Stimulated activated CD4-positive, alpha-beta T cell treated with anti-CD3 and anti-CD28 coated beads, Interleukin-2, amount 100 ng/mL, for 24 hours (primary cell): ENCODE measurements at places on chromosomes 4 and X.

- DNase-seq = no peak
Observed at GRCh38 chr4:10072420-10073017, 44.1 kb downstream of the WDR1 start.

- no peak for DNase-seq
Observed at GRCh38 chr4:13783800-13784411, 156.4 kb upstream of the BOD1L1 start.

DNA sequence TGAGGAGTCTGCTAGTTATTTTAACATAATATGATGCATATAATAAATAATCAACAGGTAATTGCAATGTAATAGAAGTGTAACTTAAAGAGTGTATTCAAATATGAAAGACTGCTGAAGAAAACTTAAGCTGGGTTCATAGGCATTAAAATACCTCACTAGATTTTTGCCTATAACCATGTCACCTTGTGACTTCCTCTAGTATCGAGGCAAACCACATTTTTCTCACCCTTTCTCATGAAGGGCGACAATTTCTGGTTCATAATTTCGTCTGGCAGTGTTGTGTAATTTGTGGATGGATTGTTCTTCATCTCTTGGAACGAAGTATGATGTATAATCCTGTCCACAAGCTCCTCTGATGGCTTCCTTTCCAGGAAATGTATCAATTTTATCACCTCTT, 16.0 kb downstream of the SULT1E1 start:
- no peak for DNase-seq

DNA sequence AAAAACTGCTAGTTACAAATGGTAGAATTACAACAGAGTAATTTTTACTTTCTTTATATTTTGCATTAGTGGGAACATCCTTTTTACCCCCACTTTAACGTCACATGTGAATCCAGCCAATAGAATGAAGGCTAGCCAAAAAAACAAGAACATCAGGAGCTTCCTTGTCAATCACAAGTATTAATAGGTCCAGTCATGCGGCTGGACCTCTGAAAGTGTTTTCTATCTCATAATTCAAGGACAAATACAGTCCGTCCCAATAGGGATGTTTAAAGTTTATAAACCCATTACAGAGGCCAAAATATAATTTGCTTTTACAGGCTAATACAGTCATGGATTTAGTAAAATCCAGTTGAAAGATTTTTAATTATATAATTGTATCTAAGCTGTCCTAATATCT, 110.7 kb downstream of the APBB2 start:
- DNase-seq = no peak

DNA sequence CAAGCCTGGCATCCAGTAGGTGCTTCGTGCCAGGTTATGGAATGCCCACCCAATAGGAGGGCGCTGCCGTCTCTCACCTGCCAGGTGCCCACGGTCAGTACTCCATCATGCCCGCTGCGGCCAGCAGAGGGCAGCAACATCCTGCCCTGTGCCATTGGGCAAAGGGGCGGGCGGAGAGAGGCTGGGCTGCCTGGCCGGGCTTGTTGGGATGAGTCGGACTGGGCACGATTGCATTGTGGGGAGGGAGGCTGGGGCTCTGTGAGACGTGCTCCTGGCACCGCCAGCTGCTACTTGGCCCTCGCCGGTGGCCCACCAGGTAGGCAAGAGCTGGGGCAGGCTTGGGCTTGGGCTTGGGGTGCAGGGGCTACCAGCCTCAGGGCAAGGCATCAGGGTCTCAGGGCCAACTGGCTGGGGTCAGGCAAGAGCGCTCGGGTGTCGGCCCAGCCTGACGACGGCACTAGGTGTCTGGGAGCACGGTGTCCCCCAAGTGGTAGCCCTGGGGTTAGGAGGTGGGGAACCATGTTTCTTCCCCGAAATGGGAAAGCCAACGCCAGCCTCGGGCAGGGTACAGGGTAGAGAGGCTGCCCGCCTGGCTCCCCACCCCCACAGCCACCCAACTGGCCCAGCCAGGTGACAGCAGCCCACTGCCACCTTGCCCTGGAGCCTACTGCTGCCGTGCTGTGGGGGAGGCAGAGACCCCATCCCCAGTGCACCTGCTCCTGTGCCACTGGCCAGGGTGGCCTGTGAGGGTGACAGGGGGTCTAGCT, at the start of gene PLXNB3:
TSS of gene PLXNB3 (plus strand) at position 261 of the 767 bp plus-strand sequence. CDS start 1,287 bp downstream, outside the sequence.
- DNase-seq = peak; percentile 78

- no peak for DNase-seq
Observed at GRCh38 chr4:77002321-77003107, 53.0 kb downstream of the SEPTIN11 start.

DNA sequence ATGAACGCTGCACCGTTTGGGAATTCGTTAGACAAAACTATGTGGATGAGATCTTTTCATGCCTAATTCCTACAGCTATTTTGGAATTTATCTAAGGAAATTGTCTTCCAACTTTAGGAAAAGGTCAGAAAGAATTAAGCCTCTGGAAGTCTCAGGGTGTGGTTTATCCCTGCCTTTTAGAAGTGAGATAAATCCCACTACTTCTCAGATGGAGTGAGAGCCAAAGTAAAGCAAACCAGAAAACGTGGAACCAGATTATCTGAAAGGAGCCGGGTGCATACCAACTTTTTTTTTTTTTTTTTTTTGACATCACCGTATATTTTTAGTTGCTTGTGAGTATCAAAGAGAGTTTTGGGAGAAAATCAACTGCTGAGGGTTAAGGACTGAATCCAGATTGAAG, 79.6 kb downstream of the VCX2 start:
- no peak for DNase-seq

DNA sequence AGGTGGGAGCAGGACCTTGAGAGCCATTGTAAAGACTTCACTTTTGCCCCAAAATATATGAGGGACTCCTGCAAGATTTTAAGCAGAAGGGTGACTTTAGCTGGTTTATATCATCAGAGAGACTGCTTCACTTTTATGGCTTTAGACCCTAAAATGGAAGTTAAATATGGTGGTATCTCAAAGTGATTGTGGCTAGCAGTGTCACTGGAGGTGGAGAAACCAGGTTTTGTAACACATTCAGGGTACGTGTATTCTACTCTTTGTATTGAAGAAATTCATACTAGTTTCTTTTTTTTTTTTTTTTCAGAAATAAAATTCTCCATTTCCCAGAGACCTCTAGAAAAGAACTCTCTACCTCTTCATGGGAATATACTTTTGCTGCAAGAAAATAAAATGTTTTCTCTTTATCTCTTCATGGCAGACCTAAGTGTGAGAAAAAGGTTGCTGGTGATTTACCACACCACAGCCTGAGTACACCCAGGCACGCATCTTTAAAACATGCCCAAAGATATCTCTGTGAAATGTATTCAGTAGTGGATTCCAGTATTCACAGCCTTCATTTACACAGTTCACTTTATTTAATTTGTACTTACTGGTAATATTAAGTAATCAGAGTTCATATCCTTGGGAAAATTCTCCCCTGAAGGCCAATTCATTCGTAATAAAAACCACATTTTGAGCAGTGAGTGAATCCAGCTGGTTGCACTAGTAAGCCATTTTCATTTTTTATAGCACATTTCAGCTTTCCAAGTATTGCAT, 74.3 kb upstream of the GUCY1A1 start:
- DNase-seq = no peak

GRCh38 chr4:42478509-42478908, 81.2 kb downstream of the SHISA3 start:
- no peak for DNase-seq

DNA sequence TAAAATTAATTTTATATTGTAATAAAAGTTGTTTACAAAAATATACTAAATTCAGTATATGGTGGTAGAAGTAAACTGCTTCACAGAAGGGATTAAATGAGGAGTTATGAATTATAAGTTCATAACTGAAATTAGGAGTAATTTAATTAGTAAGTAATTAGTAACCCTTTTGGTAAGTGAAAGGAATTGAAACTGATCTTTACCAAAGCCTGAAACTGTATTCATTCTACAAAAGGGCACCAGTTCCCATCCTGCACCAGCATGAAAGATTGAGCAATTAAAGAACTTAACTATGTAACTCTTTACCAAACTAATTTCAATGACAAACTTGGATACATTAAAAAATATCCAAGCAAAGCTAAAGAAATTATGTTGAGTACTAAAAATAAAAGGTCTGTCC, 8.2 kb downstream of the MED14 start:
- no peak for DNase-seq

GRCh38 chr4:155681886-155682285, 15.2 kb downstream of the GUCY1A1 start:
- DNase-seq = no peak

- no peak for DNase-seq
Observed at GRCh38 chrX:111282139-111282538, 11.9 kb upstream of the CAPN6 start.

- DNase-seq = no peak
Observed at GRCh38 chr4:29805245-29805644, 914.9 kb upstream of the PCDH7 start.

- no peak for DNase-seq
Observed at GRCh38 chr4:112847045-112847444, 202.4 kb upstream of the ANK2 start.

DNA sequence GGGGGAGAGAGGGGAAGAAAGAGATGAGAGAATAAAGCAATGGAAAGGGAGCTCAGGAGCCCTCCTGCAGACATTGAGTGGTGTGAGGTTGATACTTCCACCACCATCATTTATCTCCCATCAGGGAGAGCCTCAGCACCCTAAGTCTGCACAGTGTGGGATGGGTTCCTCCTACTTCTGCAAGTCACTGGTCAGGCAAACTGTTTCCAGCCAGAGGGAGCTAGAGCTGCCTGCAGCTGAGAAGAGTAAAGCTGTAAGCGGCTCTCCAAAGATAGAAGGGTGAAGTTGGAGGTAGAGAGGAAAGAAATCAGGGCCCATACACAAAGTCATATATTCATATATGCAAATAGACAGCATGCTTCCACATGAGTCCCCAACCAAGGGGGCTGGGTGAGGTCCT, 21.9 kb upstream of the ZNF81 start:
- no peak for DNase-seq

DNA sequence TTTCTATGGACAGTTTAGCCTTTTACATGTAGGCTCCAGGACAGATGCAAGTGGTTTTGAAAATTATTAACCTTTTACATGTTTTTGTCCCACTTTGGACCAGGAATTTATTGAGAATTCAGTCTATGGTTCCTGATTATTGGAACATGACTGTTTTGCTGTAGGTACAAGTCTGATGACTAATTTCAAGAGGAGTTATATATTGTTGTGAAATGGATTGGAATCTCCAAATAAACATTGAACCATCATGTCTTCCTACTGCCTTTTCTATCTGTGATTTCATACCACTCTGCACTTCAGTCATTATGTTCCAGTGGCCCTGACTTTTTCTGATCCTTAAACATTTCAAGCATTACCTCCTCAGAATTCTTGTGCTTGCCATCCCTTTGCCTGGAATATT, 35.9 kb downstream of the TBC1D19 start:
- DNase-seq = no peak

- peak; percentile 67 for DNase-seq
Observed at GRCh38 chr4:8419222-8420041, 21.1 kb downstream of the ACOX3 start.

DNA sequence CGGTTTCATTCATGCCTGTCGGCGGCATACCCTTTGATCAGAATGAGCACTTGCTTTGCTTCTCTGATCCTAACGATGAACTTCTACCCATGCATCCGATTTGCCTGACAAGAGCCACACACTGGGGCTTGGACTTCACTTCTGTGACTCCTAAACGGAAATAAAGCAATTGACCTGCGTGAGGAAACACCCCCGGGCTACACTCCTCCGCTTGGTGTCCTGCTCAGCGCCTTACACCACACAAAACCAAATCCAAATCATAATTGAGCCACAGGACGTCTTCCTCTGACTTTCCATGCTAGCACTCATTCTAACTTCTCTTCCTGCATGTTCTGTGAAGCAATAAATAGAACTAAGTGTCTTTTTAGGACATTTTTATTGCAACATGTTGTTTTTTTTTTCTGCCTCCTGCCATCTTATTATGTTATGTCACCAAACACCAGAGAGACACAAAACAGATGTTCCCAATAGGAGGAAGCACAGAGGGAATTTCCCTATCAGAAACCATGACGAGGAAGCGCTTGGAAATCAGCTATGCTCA, 110.8 kb upstream of the FAM9B start:
- DNase-seq = no peak

- no peak for DNase-seq
Observed at GRCh38 chr4:47526281-47526680, 41.2 kb downstream of the ATP10D start.

- DNase-seq = no peak
Observed at GRCh38 chr4:147582386-147583060, 34.7 kb upstream of the TMEM184C start.

- no peak for DNase-seq
Observed at GRCh38 chrX:9271789-9272525, 192.9 kb upstream of the TBL1X start.
